ENCODE measurements at places on chromosomes 11 and 22.

DNA sequence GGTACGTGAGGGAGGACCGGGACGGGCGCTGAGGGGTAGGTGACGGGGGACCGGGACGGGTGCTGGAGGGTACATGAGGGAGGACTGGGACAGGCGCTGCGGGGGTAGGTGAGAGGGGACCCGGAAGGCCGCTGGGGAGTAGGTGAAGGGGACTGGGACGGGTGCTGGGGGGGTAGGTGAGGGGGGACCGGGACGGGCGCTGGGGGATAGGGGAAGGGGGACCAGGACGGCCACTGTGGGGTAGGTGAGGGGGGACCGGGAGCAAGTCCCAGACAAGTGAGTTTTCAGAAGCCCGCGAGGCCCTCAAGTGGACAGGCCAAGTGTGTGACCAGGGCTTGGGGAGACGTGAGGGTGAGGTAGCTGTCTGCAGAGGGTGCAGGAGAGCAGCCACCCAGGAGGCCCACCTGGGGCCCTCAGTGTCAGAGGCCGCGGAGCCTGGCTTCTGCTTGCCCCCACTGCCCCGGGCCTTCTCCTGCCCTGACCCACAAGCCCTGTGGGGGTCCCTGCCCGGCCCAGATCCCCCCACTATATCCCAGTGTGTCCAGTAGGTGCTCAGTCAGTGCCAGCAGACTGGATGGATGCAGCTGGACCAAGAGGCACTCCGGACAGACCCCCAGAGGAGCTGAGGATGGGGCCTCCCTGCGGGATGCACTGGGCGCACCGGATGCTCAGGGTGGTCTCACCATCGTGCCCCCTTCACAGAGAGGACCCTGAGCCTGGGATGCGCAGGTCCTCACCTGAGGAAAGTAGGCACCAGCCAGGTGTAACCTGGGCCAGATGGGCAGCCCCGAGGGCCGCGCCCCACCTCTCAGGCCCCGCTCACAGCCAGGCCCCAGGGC lies 44.2 kb upstream of the TH start:
- DNase-seq: no peak

GRCh38 chr22:38482662-38483308 lies 14.9 kb downstream of the KDELR3 start:
- DNase-seq: no peak

GRCh38 chr11:102318469-102318868 lies 1.2 kb downstream of the BIRC3 start:
- DNase-seq: no peak

- DNase-seq: no peak
Observed at GRCh38 chr22:46425016-46425415, 89.5 kb downstream of the TRMU start.

DNA sequence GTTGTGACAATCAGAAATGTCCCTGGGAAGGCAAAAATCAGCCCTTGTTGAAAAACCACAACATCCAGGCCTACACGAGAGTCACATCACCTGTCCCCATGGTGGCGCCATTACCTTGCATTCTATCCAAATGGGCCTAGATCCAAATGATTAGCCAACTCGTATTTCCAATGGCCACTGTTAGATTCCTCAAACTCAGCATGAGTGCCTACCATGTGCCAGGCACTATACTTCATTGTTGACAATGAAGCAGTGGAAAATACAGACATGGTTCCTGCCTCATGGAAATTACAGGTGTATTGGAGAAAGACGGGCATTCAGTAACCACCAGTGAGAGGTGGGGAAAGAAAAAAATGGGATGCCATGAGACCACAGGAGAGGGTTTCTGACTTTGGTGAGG lies 29.8 kb upstream of the CREB3L1 start:
- peak; percentile 53 for DNase-seq

DNA sequence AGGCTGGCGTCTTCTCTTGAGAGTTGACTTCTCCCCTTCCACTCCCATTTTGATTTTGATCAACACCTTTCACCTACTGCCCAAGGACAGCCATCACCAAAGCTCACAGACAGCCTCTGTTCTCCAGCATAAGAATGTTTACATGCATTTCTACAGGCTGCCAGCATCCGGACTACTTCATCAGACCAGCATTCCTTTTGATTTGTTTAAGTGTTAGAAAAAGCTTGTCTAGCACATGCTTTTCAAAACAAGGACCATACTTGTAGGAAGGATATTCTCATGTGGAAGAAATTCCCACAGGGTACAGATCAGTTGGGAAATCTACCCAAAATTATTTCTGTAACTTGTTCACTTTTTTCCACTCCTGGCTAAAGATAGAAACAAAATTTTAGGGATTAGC lies 6.2 kb upstream of the KCNA4 start:
- DNase-seq: no peak

- DNase-seq: no peak
Observed at GRCh38 chr11:92789761-92790160, 179.7 kb upstream of the MTNR1B start.

DNA sequence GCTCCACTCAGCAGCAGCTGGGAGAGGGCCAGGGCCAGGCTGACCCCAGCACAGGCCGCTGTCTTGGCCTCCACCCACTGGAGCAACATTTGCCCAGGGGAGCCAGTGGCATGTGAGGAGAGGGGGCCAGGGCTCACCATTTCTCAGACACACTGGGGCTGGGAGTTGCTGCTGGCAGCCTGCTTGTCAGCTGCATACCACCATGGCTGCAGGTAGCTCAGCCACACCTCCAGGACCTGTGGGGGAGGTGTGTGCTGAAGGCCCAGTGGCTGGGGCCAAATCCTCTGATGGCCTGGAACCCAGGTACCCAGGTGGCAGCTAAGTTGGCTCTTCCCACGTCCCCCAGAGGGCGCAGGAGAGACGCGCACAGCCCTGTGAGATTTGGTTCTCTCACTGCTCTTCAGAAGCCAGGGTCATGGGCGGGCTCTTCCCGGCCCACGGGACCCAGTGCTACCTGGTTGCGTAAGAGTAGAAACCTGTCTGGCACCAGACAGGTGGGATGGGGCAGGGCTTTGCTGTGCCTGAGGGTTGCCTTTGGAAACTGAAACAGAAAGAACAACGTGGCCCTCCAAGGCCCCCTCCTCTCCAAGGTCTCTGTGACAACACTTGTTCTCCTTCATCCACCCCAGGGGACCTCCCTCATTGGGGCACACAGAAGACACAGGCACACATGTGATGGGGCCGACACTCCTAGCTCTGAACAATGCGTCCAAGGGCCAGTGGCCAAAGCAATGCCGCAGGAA lies 98.8 kb downstream of the MED15 start:
- DNase-seq: peak; percentile 46

- no peak for DNase-seq
Observed at GRCh38 chr22:46569848-46570695, 32.7 kb upstream of the CELSR1 start.

GRCh38 chr11:6204706-6205105 lies 651 bp upstream of the C11orf42 start:
- no peak for DNase-seq

DNA sequence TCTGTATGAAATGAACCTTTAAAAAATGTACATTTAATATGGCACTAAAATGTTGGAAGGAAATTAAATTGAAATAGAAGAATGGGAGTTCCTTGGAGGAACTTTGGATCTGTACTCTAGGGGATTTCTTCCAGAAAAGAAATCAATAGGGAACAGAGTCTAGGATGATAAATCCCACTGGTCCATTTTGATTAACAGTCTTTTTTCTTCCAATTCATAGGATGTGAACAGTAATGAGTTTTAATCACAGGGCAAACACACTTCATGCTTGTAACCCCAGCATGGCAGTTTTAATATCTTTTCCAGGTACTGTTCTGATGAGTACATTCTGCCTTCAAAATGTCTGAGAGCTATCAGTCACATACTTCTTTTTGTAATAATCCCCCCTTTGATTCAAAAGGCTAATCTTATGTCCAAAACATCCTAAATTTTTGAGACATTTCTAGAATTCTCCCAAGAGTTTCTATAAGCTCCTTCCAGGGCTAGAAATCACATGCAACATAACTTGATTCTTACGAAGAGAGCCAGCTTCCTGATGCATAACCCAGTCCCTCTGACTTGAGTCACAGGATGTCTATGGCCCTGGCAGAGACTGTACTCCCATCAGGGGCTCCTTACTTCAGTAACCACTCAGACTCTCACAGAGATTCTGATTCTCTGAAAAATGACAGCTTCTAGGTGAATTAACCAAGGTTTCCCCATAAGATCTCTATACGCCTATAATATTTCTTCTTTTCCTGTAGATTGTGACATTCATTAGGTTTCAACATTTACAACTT lies 112.9 kb downstream of the SLC36A4 start:
- no peak for DNase-seq

DNA sequence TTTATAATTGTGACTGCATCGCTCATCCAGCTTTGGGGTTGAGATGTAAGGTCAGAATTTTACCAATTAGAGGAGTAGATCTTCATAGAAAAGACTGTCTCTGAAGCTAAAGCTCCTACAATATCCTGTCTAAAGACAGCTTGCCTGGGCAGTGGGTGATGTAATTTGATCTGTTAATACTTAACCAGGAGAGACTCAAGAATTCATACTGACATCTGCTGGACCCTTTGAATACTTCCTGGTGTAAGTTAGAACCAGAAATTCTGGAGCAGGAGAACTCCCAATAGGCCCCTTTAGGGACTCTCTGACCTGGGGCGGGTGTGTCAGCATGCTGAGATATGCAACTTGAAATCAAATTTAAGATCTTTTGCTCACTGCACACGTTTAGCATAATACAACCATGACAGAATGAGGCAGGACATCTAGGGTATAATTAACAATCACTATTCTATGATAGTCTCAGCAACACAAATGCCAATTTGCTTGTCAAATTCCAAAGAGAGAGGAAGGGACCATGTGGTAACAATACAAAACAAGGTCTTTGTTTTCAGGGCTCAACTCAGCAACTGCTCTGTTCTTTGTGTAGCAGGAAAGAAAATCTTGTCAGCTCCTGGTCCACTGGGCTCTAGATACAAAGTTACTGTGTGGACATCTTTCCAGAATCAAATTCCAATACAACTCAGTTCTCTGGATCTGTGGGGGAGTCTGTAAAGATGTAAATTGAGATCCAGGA lies 143.9 kb downstream of the INSC start:
- DNase-seq: peak; percentile 1

- no peak for DNase-seq
Observed at GRCh38 chr11:134228625-134229024, 4.2 kb downstream of the VPS26B start.

DNA sequence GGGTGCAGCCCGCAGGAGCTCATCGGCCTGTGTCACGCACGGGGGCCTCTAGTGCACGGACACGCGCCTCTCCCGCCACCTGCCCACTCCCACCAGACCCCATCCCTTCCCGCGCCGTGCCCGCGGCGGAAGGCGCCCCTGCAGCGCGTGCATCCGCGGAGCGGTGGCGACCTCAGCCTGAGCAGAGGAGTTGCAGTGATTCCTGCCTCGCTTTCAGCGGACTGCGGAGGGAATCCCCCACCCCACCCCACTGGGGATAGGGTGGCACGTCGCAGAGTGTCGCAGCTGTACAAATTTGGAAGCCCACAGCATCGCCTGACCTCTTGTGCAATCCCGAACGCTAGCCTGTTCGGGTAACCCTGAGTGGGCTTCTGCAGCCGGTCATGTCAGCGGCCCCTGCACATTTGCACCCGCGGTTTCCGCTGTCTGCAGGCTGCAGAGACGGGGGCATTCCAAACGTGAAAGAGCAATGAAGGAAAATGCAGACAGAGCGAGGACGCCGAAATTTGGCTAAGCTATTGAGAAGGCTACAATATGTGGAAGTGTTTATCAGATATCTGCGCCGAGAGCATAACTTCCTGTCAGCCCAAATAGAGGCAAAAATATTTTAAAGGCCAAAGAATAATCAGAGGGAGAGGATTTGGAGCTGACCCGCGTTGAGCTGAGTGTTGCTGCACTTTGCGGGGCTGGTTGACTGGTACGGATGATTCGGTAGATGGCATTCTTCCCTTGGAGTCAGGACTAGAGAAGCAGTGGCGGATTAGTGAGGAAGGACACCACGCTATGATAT lies 617 bp upstream of the ARHGAP20 start:
- peak; percentile 3 for DNase-seq

GRCh38 chr11:132588366-132588765 lies 943.9 kb downstream of the OPCML start:
- no peak for DNase-seq

- no peak for DNase-seq
Observed at GRCh38 chr22:48198489-48199459, 1436.3 kb downstream of the TBC1D22A start.

GRCh38 chr11:79232346-79232745 lies 208.5 kb downstream of the TENM4 start:
- no peak for DNase-seq

GRCh38 chr11:36565031-36565610 lies 2.7 kb upstream of the RAG1 start:
- no peak for DNase-seq

- no peak for DNase-seq
Observed at GRCh38 chr11:1377231-1377780, 12.4 kb upstream of the BRSK2 start.

- no peak for DNase-seq
Observed at GRCh38 chr11:60336767-60337391, 9.8 kb downstream of the MS4A6E start.

DNA sequence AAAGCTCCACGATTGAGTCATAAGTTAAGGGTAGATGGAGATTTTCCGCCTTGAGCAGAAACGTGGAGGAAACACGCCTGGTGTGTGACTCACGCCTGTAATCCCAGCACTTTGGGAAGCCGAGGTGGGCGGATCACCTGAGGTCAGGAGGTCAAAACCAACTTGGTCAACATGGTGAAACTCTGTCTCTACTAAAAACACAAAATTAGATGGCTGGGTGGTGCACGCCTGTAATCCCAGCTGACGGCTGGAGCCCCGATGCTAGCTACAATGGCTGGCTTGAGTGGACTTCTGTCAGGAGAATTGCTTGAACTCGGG lies 17.3 kb upstream of the DGCR8 start:
- DNase-seq: no peak

- no peak for DNase-seq
Observed at GRCh38 chr11:113260096-113260425, 54.3 kb upstream of the TTC12 start.
